CD4-positive, alpha-beta memory T cell (primary cell): ENCODE measurements at places on chromosomes 6 and 20. TPM values are rescaled to one million over a fixed set of nuclear protein-coding genes. Genes with fewer than 3 reads are reported as not detected.
A peak's percentile ranks its signal among the peaks of the same experiment; 100 is the strongest.

GRCh38 chr20:10547276-10548114, 112.4 kb downstream of the SLX4IP start:
- H3K36me3 ChIP-seq = no peaks in the 10 kb centered on the region
- DNase-seq = no peak
- H3K4me3 ChIP-seq = no peak overlapping the region
- no peak overlapping the region for H3K27ac ChIP-seq
- no peaks in the 10 kb centered on the region for H3K27me3 ChIP-seq

RAET1E gene
- not detected for total RNA-seq

GRCh38 chr20:14959506-14960475, 622.4 kb upstream of the FLRT3 start:
- H3K36me3 ChIP-seq = no peaks in the 10 kb centered on the region
- no peak overlapping the region for H3K4me3 ChIP-seq
- DNase-seq = no peak
- no peaks in the 10 kb centered on the region for H3K27me3 ChIP-seq

MCHR2 gene
- total RNA-seq = not detected

DNA sequence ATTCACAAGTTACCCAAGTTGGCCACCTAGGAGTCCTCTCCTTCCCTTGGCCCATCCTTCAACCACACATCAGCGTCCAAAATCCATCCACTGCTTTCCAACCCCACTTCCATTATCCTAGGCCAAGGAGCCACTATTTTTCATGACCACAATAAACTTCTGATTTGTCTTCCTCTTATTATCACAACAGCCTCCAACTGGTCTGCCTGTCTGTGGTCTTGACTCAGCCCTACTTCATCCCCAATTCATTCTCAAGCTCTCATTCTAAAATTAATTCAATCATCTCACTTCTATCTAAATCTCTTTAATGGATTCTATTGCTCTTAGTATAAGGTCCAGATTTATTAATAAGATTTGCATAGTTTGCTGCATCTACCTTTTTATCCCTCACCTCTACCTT, 189.0 kb upstream of the PRDM1 start:
- no peak overlapping the region for H3K27ac ChIP-seq
- no peaks in the 10 kb centered on the region for H3K36me3 ChIP-seq
- peaks cover 7% of the 10 kb centered on the region for H3K4me1 ChIP-seq

DNA sequence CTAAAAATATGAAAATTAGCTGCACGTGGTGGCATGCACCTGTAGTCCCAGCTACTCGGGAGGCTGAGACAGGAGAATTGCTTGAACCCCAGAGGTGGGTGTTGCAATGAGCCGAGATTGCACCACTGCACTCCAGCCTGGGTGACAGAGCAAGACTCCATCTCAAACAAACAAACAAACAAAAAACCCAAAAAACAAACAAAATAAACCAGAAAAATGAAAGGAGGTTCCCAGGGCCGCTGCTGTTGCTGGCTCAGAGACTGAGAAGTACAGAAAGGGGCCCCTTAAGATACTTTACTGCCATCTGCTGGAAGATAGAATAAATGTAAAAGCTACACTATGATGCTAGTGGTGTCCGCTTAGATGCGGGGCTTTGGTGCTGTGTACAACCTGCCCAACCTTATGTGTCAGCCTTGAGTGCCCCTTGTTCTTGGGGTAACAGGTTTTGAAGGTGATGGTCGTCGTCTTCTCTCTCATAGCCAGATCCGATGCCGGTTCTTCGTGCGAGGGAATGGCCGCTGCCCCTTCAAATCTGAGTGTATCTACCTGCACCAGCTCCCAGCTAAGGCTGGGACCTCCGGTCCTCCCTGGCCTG, 2.8 kb upstream of the FANCE start:
- no peaks in the 10 kb centered on the region for H3K36me3 ChIP-seq
- H3K4me3 ChIP-seq = no peak overlapping the region
- peaks cover 41% of the 10 kb centered on the region for H3K4me1 ChIP-seq
- H3K27me3 ChIP-seq = no peaks in the 10 kb centered on the region

SUMO4 gene
- 10.0 TPM for total RNA-seq

GRM4 gene
- total RNA-seq = not detected

SYNDIG1 gene
- total RNA-seq = not detected

DNA sequence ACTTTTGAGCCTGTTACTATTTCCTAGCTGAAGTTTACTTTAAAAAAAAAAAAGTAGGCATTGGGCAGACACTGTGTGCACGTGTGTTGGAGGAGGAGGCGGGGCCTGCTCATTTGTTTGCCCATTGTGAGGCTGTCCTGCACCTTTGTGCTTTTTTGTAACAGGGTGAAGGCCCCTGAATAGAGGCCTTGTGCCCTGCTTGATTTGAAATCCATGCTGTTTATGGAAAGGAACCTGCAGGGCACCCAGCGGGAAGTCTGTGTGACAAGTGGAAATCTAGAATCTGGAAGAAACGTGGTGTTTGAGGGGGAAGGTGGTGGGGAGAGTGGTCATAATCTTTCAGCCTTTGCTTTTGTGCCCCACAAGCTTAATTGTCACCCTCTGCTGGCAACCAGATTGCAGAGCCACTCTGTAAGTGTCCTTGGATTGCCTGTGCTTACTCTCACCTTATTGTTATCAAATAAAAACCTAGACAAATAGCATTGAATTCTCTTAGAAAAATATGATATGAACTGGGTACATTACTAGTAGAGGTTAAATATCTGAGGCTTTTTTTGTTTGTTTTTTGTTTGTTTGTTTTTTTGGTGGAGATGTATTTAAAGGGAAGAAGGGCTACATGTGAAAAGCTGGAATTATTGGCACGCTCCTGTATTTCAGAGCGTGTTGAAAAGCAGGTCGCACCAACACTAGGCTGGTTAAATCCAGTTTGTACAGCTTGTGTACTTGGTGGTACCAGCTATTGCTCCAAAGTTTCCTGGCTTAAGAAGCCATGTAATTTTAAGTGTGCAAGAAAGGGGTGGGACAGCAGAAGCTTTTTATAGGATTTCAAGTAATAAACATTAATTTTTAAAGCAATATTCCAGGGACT, 156.3 kb downstream of the ARID1B start:
- no peaks in the 10 kb centered on the region for H3K27me3 ChIP-seq
- H3K36me3 ChIP-seq = no peaks in the 10 kb centered on the region
- peaks cover 14% of the 10 kb centered on the region for H3K4me1 ChIP-seq
- no peak overlapping the region for H3K4me3 ChIP-seq
- no peak overlapping the region for H3K27ac ChIP-seq

SEMG1 gene
- total RNA-seq = not detected

- H3K4me3 ChIP-seq = no peak overlapping the region
- no peaks in the 10 kb centered on the region for H3K27me3 ChIP-seq
- no peaks in the 10 kb centered on the region for H3K36me3 ChIP-seq
- no peaks in the 10 kb centered on the region for H3K4me1 ChIP-seq
- no peak for DNase-seq
Observed at GRCh38 chr6:155497273-155497672, 41.6 kb upstream of the NOX3 start.

GRCh38 chr6:2756687-2757224, 6.0 kb upstream of the MYLK4 start:
- no peak overlapping the region for H3K4me3 ChIP-seq
- peaks cover 4% of the 10 kb centered on the region for H3K4me1 ChIP-seq
- H3K27me3 ChIP-seq = no peaks in the 10 kb centered on the region
- H3K36me3 ChIP-seq = no peaks in the 10 kb centered on the region

LHFPL5 gene
- total RNA-seq = not detected

- H3K27me3 ChIP-seq = no peaks in the 10 kb centered on the region
- no peak overlapping the region for H3K27ac ChIP-seq
- peaks cover 39% of the 10 kb centered on the region for H3K36me3 ChIP-seq
- DNase-seq = no peak
- no peak overlapping the region for H3K4me3 ChIP-seq
Observed at GRCh38 chr20:44941120-44941691, 19.0 kb downstream of the TOMM34 start.

DNA sequence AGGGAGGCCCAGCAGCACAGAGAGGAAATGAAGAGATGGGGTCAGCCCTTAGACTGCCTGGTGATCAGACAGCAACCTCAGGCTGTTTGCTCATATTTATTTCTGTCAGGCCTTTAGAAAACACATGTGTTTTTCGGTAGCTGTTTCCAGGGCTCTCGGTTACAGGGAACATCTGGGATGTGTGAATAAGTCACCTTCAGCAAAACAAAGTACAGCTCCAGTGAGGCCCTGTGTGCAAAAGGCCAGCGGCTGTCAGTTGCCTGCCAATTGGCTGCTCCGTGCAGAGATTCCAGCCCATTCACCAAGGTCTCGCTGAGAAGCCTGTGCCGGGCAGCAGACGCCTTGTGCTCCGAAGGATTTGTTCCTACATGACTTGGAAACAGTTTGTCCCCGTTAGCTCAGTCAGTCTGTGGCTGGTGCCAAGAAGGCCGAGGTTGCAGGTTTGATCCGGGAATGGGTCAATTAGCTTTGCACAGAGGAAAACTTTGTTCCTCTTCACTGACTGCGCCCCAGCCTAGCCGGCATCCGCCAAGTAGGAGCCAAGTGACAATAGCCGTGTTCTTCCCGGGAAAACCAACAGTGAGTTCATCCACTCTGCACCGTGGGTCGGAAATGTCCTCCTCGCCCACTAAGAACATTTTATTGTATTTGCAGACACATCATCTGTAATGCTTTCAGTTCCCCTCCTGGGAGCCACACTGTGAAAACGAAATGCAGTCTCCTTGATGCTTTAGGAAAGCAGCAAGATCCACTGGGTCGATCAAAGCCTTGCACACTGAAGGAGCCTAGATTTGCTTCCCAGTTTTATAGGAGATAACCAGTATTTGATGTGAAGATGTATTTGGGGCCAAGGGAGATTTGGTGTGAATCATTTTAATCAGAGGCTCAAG, 315.4 kb upstream of the CDYL start:
- no peaks in the 10 kb centered on the region for H3K4me1 ChIP-seq
- no peak for DNase-seq
- no peaks in the 10 kb centered on the region for H3K27me3 ChIP-seq
- no peak overlapping the region for H3K27ac ChIP-seq
- H3K4me3 ChIP-seq = no peak overlapping the region
- no peaks in the 10 kb centered on the region for H3K36me3 ChIP-seq

- no peaks in the 10 kb centered on the region for H3K36me3 ChIP-seq
- no peak overlapping the region for H3K4me3 ChIP-seq
- DNase-seq = no peak
- H3K27me3 ChIP-seq = no peaks in the 10 kb centered on the region
- no peak overlapping the region for H3K27ac ChIP-seq
- no peaks in the 10 kb centered on the region for H3K4me1 ChIP-seq
Observed at GRCh38 chr6:145245119-145245518, 490.2 kb downstream of the EPM2A start.

- no peak overlapping the region for H3K4me3 ChIP-seq
- no peak for DNase-seq
- H3K4me1 ChIP-seq = no peaks in the 10 kb centered on the region
- H3K27ac ChIP-seq = no peak overlapping the region
- H3K27me3 ChIP-seq = no peaks in the 10 kb centered on the region
- H3K36me3 ChIP-seq = no peaks in the 10 kb centered on the region
Observed at GRCh38 chr6:112831022-112831421, 483.9 kb downstream of the RFPL4B start.

GRCh38 chr6:6975459-6976111, 132.2 kb upstream of the RREB1 start:
- no peak overlapping the region for H3K27ac ChIP-seq
- no peaks in the 10 kb centered on the region for H3K36me3 ChIP-seq
- no peaks in the 10 kb centered on the region for H3K4me1 ChIP-seq
- DNase-seq = no peak
- H3K27me3 ChIP-seq = no peaks in the 10 kb centered on the region
- H3K4me3 ChIP-seq = no peak overlapping the region

GRCh38 chr6:119355157-119355556, 5.6 kb upstream of the MAN1A1 start:
- no peak overlapping the region for H3K4me3 ChIP-seq
- H3K4me1 ChIP-seq = peaks cover 6% of the 10 kb centered on the region
- H3K36me3 ChIP-seq = no peaks in the 10 kb centered on the region
- H3K27me3 ChIP-seq = no peaks in the 10 kb centered on the region
- H3K27ac ChIP-seq = no peak overlapping the region
- no peak for DNase-seq

DNA sequence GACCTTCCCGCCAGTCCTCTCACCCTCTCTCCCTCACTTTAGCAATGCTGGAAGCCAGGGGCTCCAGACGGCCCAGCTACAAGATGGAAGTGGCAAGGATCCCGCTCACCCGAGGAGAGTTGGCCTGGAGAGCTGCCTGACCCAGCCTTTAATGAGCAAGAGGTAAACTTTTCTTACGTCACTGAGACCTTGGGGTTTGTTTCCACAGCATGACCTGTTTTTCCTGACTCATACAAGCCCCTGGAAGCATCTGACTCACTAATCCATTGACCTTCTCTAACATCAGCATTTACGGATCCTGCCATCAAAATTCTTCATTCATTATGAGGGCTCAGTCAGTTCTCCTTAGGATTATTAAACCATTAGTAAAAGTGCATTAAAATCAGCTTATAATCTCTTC, 120.4 kb downstream of the MYLK4 start:
- no peak overlapping the region for H3K4me3 ChIP-seq
- H3K27me3 ChIP-seq = no peaks in the 10 kb centered on the region
- no peaks in the 10 kb centered on the region for H3K4me1 ChIP-seq
- no peak for DNase-seq

TRDN gene
- total RNA-seq = not detected

GRCh38 chr6:26158581-26159356, 71.5 kb downstream of the HFE start:
- peak overlapping the region; percentile 95 for H3K4me3 ChIP-seq
- H3K27ac ChIP-seq = peak overlapping the region; percentile 79
- H3K27me3 ChIP-seq = no peaks in the 10 kb centered on the region

AFG1L gene
- total RNA-seq = 6.3 TPM

GRCh38 chr6:41216616-41217015, 11.5 kb upstream of the TREML4 start:
- DNase-seq = no peak
- no peaks in the 10 kb centered on the region for H3K36me3 ChIP-seq
- H3K4me1 ChIP-seq = no peaks in the 10 kb centered on the region
- no peak overlapping the region for H3K27ac ChIP-seq
- H3K27me3 ChIP-seq = no peaks in the 10 kb centered on the region

ZNF311 gene
- 0.64 TPM for total RNA-seq

AHI1 gene
- total RNA-seq = 12.2 TPM

GRCh38 chr6:17930321-17930993, 57.0 kb downstream of the KIF13A start:
- no peak overlapping the region for H3K27ac ChIP-seq
- H3K4me3 ChIP-seq = no peak overlapping the region
- H3K36me3 ChIP-seq = no peaks in the 10 kb centered on the region
- no peaks in the 10 kb centered on the region for H3K27me3 ChIP-seq

MAFB gene
- total RNA-seq = 2.6 TPM

GRCh38 chr6:28105245-28105639, 19.2 kb upstream of the ZSCAN16 start:
- H3K27ac ChIP-seq = peak overlapping the region; percentile 72
- peaks cover 13% of the 10 kb centered on the region for H3K4me1 ChIP-seq
- H3K36me3 ChIP-seq = no peaks in the 10 kb centered on the region
- no peak for DNase-seq

- no peaks in the 10 kb centered on the region for H3K36me3 ChIP-seq
- H3K4me3 ChIP-seq = no peak overlapping the region
- no peaks in the 10 kb centered on the region for H3K27me3 ChIP-seq
- DNase-seq = no peak
- H3K27ac ChIP-seq = no peak overlapping the region
- no peaks in the 10 kb centered on the region for H3K4me1 ChIP-seq
Observed at GRCh38 chr6:117512987-117513573, 30.6 kb downstream of the DCBLD1 start.

GRCh38 chr20:62523473-62524203, 47.8 kb upstream of the GATA5 start:
- peak; percentile 51 for DNase-seq
- H3K36me3 ChIP-seq = no peaks in the 10 kb centered on the region
- no peaks in the 10 kb centered on the region for H3K4me1 ChIP-seq
- H3K4me3 ChIP-seq = no peak overlapping the region
- no peaks in the 10 kb centered on the region for H3K27me3 ChIP-seq

GRCh38 chr6:94074764-94075163, 655.4 kb upstream of the EPHA7 start:
- no peak overlapping the region for H3K4me3 ChIP-seq
- DNase-seq = no peak
- H3K27me3 ChIP-seq = no peaks in the 10 kb centered on the region
- no peak overlapping the region for H3K27ac ChIP-seq
- H3K36me3 ChIP-seq = no peaks in the 10 kb centered on the region
